ENCODE measurements at places on chromosomes 6 and 20. TPM values are rescaled to one million over a fixed set of nuclear protein-coding genes. Genes with fewer than 3 reads are reported as not detected.

The FAM50B gene
- total RNA-seq: 2.8 TPM

- no peak for DNase-seq
These were observed 72.9 kb downstream of the SNX5 start for GRCh38 chr20:17895641-17896171.

The NT5E gene
- total RNA-seq: 38.2 TPM

GRCh38 chr20:37219751-37220668 lies 40.7 kb upstream of the MROH8 start:
- DNase-seq: no peak

DNA sequence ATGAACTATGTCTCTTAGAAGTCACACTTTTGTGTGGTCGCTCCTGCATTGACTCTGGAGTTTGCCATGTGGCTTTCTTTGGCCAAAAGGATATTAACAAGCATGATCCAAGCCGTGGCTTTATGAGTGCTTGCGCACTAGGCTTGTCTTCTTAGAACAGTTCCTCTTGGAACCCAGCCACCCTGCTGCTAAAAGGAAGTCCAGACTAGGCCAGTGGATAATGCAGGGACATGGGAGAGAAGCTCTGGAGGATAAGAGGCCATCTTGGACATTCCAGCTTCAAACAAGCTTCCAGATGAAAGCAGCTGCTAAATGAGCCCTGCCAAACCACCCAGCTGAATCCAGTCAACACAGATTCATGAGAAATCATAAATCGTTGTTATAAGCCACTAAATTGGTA lies 346.4 kb downstream of the CDC5L start:
- DNase-seq: no peak

The TNFRSF6B gene
- not detected for total RNA-seq

The BMP6 gene
- 3.4 TPM for total RNA-seq

GRCh38 chr6:44666324-44666723 lies 278.8 kb downstream of the CDC5L start:
- no peak for DNase-seq

DNA sequence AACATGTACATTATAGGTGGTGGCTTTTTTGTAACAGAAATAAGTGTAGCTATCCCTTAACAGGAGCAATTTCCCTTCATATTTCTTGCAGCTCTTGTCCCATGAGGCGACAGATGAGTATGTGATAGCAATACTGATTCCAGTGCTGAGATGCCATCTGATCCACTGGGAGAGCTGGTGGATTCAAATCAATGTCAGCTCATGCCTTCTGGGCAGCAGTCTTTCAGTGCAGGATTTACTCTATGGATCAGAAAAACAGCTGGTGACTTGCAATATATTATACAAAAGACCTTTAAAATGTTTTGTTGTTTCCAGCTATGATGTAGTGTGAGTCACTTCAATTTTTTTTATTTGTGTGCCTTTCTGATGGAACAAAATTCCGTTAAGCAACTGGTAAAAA lies 259.9 kb upstream of the SASH1 start:
- no peak for DNase-seq

DNA sequence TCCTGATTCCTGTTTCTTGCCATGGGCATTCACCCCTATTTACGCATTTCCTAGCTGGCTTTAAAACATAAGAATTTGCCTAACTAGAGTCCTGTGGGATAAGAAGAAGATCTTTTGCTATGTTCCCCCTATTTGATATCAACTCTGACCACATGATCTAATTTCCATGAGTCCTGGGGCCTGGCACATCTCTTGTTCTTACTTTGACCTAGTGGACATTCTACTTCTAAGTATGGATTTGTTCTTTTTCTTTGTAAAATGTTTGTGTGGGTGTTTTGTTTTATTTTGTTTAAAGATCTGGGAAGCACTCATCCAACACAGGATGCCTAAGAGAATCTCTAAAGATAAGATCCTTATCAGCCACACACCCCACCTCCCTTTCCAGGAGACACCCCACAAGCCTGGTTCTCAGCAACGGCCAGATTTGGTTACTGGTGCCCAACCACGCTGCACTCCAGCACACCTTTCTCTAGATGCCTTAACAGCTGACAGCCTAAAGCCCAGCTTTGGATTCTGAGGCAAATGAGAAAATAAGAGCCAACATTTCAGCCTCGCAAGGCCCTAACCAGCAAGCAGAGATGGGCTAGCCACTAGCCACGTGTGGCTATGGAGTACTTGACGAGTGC lies 74.7 kb downstream of the SLC23A2 start:
- no peak for DNase-seq

DNA sequence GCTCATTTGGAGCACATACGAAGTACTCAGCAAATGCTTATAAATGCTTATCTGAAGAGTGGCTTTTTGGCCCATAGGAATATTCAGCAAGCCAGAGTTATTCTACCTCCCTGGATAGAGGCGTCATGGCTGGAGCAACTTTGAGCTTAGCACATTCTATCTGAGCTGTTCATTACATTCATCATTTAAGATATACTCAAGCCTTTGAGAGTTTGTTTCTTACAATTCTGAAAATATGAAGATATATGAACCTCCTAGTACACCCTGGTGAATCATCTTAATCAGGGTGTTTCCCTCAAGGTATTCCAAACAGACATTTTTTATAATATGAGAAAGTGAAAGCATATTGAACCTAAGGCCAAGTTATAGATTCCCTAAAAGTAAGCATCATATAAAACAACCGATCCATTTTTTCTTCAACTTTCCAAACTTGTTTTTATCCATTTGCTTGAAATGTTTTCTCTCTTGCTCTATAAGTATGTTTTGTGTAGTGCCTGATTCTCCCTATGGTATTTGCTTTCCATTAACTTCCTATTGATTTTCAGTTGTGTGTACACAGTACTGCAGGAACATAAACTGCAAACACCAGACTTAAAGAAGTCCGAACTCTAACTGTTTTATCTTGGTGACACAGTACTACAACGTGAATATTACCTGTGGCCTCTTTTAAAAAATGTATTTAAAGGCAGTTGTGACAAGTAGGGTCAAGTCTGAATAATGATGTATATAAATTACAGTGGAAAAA lies 139.7 kb upstream of the PTPRK start:
- no peak for DNase-seq

DNA sequence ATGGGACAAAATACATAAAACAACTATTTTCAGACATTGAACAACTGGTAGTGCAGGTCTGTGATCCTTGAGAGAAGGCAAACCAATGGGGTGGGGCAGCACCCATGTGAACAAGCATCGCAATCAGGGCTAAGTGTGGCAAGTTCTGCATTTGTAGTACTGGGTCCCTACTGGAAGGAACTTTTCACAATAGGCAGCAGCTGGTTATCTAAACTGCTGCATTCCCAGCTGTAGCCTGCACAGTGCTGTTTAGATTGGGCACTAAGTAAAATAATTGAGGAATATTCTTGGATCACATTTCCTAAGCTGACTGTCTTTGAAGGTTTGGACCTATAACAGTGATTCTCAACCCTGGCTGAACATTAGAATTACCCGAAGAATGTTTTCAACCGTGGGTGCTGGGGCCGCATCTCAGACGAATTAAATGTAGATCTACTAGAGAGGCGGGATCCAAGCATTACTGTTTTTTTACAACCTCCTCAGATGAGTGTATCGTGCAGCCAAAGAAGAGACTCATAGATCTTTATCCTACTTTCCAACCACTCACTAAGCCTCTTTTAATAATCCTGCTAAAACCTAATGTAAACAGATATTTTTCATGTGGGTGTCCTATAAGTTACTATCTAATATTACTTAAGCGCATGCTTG lies 12.4 kb upstream of the MAP3K4 start:
- no peak for DNase-seq

The CDH22 gene
- 0.20 TPM for total RNA-seq

DNA sequence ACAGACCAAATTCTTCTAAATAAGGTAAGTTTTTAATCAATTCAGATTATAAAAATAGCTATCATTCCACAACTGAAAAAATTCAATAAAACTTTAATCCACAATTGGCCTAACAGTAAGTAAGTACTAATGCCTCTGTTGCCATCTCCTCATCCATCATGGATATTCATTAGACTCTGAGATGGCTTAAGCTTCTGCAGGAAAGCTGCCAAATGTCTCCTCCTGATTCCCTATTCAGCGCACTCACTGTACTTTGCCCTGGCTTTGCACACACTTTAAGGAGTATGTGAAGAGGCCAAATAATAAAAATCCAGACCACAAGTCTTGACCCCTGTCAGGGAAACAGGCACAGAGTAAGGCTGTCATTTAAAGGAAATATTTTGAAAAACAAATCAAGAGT lies 23.6 kb downstream of the PGM3 start:
- DNase-seq: no peak

DNA sequence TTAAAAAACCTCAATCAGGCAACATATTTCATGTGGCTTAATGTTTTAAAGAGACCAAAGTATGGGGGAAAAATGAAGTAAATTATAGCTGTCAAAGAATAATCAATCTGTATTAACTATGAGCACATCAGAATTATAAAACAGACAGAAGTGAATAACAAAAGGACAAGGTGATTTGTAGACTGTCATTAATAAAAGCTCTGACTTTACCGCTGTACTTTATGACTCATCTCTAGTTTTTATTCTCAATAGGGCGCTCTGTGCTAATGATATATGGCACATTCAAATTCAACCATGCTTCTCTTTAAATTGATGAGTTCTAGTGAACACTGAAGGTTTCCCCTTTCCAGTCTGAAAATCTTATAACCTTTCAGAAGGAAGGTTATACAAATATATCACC lies 72.0 kb downstream of the PREP start:
- no peak for DNase-seq

The PACRG gene
- total RNA-seq: 2.4 TPM

DNA sequence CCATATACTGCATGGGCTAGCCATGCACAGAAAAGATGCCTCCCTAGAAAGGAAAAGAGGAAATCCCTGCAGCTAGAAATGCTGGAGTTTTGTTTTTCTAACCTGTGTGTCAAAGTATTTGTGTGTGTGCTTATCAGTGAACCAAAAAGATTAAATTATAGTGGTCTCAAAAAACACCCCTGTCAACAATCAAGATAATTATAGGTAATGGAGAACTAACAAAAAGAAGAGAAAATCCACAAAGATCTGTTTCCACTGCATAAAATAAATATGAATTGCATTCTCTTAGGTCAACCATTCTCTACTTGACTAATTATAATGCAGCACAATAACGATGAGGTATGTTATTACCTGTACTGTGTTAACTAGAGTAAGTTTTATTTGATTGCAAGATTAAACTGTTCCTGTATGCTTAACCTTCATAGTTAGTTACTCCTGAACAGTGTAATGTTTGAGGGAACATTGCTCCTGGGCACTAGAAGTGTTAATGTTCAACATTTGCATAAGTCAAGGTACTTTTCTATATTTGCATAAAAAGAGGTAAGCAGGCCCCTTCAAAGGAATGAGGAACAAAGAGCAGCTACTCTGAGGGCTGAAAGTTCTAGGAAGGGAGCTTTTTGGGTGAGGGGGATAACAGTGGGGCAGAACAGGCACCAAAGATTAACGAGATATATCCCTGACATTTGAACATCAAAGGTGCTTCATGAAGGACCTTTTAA lies 212.1 kb downstream of the BTBD9 start:
- DNase-seq: no peak

The SLC52A3 gene
- 0.38 TPM for total RNA-seq

GRCh38 chr6:64411226-64411625 lies 775.6 kb downstream of the PHF3 start:
- no peak for DNase-seq

DNA sequence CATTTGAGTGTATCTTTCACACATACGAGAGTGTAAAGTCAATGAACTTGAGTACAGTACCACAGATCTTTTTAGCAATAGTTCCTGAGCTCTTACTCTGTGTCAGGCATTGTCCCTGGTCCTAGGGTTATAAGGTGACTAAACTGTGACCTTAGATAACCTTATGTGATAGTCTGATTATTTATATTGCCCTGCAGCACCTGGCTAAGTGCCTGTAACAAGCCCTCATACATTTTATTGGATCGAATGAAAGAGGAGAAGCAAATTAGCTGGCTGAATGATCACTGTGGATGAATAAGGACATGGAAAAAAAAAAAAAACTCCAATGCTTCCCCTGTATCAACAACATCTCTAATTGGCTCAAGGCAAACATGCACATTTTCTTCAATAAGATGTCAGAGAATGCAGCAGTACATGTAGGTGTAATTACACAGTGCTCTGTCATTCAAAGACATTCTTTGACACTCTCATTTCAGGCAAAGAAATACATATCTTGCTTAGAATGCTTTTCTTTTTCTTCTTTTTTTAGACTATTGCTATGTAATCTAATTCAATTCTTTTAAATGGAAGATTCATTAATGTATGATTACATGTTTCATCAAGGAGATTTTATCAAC lies 153.4 kb downstream of the PHACTR1 start:
- DNase-seq: no peak

The RFX6 gene
- 28.7 TPM for total RNA-seq

DNA sequence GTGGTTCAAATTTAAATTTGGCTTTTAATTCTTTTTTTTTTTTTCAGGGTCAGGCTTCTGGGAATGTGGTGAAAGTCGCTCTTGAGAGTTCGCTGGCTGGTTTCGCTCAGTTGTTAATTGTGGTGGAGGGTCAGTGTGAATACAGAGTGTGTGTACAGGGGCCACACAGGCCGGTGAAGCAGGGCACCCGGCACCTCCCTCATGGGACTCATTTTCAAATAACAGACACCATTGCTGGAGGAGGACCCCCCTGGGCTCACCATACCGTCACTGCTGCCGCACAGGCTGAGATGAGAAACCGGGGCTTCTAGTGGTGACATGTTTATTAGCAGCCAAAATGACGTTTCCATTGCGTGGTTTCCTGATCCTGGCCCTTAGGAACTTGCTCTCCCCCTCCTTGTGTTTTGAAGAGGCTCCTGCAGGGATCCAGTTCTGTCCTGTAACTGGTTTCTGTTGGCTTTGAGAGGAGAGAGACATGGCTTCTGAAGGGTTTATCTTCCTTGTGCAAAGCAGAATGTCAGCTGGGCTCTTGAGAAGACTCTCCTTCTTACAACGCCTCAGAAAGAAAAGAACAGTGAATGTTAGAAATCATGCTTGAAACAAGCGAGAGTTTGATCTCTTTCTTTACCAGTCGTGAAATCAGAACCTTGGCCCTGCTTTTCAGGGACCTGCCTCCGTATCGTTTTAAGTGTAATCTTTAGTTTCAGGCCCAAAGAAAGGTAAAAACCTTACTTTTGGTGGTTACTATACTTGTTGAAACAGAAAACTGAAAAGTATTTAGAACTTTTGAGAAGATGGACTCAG lies 37.8 kb downstream of the DUSP22 start:
- no peak for DNase-seq

DNA sequence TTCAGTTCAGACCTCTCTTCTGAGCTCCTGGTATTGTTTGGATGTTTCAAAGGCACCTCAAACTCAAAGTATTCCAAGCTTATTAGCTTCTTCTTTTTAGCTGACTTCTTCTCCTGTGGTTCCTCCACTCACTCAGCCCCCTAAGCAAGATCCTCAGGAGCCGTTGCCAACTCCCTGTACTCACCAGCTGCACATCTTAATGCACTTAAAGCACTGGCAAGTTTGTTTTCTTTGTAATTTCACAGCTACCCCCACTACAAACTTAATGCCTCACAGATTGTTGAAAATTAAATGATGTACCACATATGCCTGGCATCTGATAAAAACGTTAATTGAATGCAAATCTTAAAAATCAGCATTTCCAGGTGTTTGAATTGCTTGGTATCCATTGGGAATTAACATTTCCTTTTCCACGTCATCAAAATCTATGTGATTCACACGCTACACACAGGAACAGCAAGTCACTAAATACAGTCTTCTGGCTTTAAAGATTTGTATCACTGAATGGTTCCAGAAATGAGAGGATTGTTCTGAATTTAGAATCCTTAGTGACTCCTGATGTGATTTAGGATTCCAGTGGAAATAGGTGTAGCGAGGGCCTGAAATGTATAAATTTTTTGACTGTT lies 24.5 kb downstream of the CALHM6 start:
- no peak for DNase-seq

The SIRPB2 gene
- not detected for total RNA-seq

- peak; percentile 51 for DNase-seq
These were observed 231.8 kb downstream of the BCKDHB start for GRCh38 chr6:80338201-80338836.

All from progenitor cell of endocrine pancreas (in vitro differentiated cells).